ENCODE measurements at places on chromosomes 2 and 18. TPM values are rescaled to one million over a fixed set of nuclear protein-coding genes. Genes with fewer than 3 reads are reported as not detected.
A peak's percentile ranks its signal among the peaks of the same experiment; 100 is the strongest.

DNA sequence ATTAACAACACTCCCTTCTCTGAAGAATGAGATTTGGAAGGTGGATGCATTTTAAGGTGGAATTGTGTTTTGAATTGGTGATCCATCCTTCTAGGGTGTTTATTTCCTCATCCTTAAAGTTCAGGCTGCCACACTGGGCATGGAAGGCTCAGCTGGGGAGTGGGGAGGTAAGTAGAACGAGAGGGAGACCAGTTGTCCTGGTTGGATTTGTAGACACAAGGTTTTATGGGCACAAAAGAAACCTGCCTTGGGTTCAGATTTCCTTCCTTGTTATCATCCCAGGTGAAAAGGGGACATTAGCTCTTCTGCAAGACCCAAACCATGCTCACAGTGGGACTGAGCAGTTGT is 101.0 kb upstream of the SIX3 start:
- DNase-seq = no peak

DNA sequence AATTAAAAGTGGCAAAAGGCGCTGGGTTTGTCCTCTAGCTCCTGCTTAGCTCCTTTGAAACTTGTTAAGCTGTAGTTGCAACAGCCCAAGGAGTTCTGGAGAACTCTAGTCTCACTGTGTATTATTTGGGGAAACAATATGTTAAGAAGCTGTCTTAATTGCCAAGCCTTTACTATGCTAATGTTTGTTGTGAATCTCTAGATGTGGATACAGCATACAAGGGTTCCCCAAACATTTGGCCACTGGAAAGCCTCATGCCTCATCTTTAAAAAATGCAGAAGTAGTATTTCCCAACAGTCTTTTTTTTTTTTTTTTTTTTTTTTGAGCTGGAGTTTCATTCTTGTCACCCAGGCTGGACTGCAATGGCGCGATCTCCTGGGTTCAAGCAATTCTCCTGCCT is 236.7 kb downstream of the PRKCE start:
- peak; percentile 33 for DNase-seq

- DNase-seq = no peak
Observed at GRCh38 chr2:5978131-5978751, 286.1 kb downstream of the SOX11 start.

Gene OR6B3
- not detected for total RNA-seq

DNA sequence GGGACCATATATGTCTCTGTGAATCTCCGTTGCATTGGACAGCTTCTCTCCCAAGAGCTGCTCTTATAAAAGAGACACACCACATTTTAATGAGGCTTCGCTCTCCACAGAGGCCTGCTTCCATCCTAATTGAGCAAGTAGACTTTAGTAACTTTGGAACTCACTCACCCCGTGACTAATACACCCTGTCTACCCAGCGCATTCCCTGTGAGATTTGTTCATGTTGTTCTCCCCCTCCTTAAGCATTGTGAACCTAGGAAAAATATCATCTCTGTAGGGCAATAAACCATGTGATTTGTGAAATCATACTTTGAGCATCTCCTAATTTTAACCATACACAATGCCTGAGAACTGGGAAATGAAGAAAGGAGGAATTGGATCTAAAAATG is 56.9 kb downstream of the MCFD2 start:
- DNase-seq = peak; percentile 94

GRCh38 chr18:10791169-10791831 is 265.5 kb downstream of the NAPG start:
- no peak for DNase-seq

GRCh38 chr2:138495384-138495783 is 6.2 kb upstream of the SPOPL start:
- no peak for DNase-seq

- peak; percentile 77 for DNase-seq
Observed at GRCh38 chr2:7191932-7192331, 274.7 kb downstream of the RNF144A start.

DNA sequence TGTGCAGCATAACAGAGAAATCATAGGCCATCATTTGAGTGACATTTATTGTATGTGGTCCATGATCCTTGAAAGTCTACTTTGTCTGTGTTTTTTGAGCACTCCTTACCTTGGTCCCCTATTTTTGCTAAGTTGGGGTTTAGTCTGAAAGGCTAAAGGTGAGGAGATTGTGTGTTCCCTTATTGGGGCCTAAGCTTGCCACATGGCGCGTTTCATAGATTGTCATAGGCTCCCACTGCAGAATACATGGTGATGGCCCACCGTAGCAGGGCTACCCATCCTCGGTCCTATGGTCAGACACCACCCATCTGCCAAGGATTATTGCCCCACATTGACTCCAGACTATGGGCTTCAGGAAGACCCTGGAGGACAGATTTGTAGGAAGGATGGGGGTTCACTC is 117.0 kb upstream of the ZSWIM2 start:
- DNase-seq = no peak

GRCh38 chr18:6370410-6370809 is 44.3 kb downstream of the L3MBTL4 start:
- peak; percentile 1 for DNase-seq

- no peak for DNase-seq
Observed at GRCh38 chr18:62479574-62479973, 43.3 kb upstream of the ZCCHC2 start.

Gene GPR155
- 6.4 TPM for total RNA-seq
